Muscle of leg (tissue), 16 donors: ENCODE measurements at places on chromosomes 1 and 21. TPM values are rescaled to one million over a fixed set of nuclear protein-coding genes. Genes with fewer than 3 reads are reported as not detected.

- no peak for DNase-seq
These were observed 250.3 kb upstream of the SGIP1 start for GRCh38 chr1:66283622-66284041.

DNA sequence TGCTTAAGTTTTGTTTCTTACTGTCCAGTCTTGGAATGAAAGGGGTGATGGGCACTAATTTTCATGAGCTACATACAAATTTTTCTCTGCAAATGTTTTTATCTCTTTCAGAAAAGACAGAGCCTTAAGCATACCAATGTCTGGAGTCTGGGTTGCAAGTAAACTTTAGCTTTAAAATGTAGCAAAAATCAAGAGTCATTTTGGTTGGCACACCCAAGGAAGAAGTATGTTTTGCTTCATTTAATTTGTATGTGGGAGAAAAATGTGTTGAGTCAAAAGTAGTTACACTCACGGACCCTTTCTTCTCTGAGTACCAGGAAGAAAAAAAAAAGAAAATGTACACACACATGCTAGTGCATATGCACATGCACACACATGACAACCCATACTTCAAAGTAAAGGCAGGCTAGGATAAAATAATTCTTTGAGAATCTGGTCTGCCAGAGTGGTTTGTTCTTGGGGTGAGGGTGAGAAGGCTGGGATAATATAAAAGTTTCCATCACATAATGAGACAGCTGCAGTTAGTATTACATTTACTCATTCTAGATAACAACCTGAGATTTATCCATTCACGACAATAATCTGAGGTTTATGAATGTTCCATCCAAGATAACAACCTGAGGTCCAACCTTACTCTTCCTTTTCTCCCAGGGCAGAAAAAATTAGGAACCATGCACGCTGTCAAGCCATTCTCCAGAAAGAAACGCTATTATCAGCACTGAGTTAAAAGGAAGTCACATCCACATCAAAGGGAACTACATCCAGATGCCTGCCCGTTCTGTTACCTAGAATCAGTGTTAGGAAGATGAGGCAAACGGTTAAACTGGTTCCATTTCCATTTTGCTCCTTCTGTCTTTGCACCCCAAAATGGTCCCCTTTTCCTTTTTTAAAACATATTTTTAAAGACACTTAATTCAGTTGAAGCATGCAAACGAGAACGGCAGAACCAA, 9.3 kb downstream of the DPYD start:
- no peak for DNase-seq

- no peak for DNase-seq
These were observed 1327.0 kb downstream of the BRINP3 start for GRCh38 chr1:189150624-189151023.

The TDRD10 gene
- total RNA-seq: 0.98 TPM
